ENCODE measurements at places on chromosomes 16 and 17.
A peak's percentile ranks its signal among the peaks of the same experiment; 100 is the strongest.

GRCh38 chr16:50315346-50315997 is 49.1 kb downstream of the ADCY7 start:
- DNase-seq, result no peak

DNA sequence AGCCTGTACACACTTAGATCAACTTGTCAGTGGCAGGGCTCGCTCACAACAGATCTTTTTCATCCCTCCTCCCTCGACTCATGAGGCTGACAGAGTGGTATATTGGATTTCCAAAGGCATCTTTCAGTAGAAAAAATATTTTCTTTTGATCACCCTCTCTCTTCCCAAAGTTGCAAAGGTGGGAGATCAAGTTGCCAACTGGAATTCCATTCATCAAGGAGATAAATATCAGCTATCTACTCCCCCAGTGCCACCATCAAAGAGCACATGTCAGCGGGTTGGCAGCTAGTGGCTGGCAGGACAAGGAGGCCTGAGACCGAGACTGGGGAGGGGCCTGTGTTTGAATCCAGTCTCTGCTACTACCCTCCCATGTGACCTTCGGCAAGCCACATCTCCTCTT is 539.7 kb upstream of the CDH11 start:
- no peak for DNase-seq

- no peak for DNase-seq
Observed at GRCh38 chr17:59387351-59388068, 56.1 kb downstream of the YPEL2 start.

DNA sequence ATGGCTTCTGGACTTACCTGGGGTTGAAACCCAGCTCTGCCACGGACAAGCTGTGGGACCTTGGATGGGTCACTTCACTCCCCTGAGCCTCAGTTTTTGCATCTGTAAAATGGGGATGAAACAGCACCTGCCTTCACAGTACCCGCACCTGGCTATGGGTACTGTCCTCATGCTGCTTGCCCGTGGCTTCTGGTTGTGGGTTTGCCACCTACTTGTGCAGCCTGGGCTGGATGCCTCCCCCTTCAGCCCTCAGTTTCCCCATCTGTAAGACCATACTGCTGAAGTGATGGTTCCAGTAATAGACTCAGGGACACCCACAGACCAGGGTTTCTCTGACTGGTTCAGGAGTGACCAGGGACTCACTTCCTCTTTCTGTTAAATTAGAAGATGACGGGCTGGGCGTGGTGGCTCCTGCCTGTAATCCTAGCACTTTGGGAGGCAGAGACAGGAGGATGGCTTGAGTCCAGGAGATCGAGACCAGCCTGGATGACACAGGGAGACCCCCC is 9.4 kb downstream of the GLIS2 start:
- DNase-seq, result no peak

GRCh38 chr17:3911271-3912053 is 4.8 kb downstream of the P2RX1 start:
- DNase-seq, result no peak

GRCh38 chr16:11252482-11252931 is 3.5 kb downstream of the SOCS1 start:
- DNase-seq, result no peak

DNA sequence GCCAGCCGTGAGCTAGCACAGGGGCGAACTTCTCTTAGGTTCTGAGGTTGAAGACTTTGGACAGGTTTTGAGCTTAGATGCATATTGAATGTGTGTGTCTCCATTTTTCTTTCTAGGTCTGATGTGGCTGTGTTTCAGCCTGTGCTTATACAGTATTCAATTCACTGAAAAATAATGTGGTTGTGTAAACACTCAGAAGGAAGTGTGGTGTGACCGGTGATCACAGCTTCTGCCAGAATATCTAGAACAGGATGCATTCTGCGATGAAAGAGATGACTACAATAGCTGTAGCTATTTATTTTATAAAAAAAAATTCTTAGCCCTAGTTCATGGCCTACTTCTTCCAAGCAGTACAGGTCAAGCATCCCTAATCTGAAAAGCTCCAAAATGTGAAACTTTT is 64.4 kb downstream of the MAP2K6 start:
- no peak for DNase-seq

- peak; percentile 73 for DNase-seq
Observed at GRCh38 chr16:86575754-86576557, 2.4 kb upstream of the FOXL1 start.

- DNase-seq, result no peak
Observed at GRCh38 chr16:82181461-82182185, 11.6 kb upstream of the MPHOSPH6 start.

DNA sequence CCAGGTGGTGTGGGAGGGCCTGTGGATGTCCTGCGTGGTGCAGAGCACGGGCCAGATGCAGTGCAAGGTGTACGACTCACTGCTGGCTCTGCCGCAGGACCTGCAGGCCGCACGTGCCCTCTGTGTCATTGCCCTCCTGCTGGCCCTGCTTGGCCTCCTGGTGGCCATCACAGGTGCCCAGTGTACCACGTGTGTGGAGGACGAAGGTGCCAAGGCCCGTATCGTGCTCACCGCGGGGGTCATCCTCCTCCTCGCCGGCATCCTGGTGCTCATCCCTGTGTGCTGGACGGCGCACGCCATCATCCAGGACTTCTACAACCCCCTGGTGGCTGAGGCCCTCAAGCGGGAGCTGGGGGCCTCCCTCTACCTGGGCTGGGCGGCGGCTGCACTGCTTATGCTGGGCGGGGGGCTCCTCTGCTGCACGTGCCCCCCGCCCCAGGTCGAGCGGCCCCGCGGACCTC is 798 bp downstream of the CLDN9 start:
- DNase-seq, result no peak

- no peak for DNase-seq
Observed at GRCh38 chr17:53792997-53793396, 29.7 kb upstream of the KIF2B start.

- DNase-seq, result no peak
Observed at GRCh38 chr16:49575346-49576172, 202.0 kb downstream of the C16orf78 start.

DNA sequence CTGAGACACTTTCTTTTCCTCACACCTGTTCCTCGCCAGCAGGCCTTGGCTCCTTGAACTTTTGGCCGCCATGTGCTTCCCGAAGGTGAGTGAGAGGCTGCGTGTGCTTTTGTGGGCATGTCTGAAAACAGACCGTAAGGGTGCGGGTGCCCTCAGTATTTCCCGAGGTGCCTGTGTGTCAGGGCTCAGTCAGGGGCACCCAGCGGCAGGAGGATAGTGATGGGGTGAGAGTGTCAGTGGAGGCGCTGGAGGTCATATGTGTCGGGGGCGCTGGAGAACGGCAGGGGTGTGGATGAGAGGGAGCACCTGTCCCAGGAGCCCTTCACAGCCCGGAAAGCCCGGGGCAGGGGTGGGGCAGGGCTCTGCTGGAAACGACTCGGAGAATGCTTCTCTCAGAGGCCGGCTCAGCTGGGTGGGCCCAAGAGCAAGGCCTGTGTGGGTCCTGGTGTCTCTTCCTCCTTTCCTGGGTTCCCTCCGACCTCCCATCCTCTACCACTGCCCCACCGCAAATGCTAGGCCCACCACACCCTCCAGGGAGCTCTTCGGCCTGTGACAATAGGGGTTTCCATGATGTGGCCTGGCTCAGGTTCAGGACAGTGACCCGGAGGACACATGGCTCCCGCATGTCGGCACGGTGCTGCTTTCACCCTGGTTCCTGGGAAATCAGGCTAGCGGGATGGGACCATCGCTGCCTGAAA is 451 bp downstream of the IL32 start:
- DNase-seq, result no peak

DNA sequence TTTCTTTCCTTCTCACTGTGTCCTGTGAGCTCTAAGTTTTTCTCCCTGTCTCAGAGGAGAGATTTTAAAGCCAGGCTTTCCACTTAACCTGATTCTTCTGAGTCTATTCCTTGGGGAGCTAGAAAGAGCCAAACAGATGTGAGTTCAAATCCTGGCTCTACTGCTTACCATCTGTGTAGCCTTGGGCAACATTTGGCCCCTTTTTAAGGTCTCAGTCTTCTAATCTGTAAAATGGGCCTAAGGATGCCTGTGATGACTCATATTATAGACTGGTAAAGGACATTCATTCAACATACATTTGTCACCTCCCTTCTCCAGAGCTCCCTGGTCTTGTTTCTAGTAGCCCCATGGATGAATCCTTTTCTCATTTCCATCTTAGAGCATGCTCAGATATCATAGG is 304.0 kb downstream of the SHISA9 start:
- DNase-seq, result no peak

DNA sequence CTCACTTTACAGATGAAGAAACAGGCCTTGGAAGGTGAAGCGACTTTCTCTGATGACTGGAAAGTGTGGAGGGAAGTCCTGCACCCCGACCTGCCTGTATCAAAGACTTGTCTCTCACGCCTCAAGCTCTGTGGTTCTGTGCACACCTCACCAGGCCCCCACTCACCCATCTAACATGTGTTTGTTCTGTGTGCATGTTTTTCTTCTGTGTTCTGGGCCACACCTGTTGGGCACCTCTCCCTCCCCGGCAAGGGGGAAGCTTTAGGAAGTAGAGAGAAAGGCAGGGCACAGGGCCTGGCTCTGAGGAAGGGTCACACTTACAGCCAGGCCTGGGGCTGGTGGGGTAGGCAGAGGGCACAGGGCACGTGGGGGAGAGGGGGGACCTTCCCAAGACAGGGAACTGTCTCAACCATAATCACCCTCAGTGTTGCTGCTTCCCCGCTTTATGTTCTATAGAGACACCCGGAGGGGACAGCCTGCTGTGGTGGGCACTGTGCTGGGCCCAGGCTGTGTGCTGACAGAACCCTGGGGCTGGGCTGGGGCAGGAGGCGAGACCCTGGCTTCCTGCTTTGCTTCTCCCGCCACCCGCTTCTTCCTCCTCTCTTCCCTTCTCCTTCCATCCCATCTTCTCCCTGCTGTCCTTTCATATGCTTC is 7.3 kb downstream of the RPRML start:
- no peak for DNase-seq

DNA sequence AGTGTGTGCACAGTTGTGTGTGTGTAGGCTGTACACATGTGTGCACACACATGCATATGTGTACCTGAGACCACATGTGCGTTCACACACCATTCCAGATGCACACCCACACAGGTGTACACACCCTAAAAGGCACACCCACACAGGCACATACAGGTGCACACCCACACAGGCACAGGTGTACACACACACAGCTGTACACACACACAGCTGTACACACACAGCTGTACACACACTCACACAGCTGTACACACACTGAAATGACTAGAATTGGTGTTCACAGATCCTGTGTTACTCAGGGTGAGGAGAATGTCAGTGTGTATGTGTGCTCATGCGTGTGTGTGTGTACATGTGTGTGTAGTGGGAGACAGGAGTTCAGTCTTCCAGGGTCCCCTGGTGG is 15.9 kb upstream of the DOC2B start:
- no peak for DNase-seq

GRCh38 chr17:81962499-81963441 is 1.8 kb upstream of the NOTUM start:
- no peak for DNase-seq

DNA sequence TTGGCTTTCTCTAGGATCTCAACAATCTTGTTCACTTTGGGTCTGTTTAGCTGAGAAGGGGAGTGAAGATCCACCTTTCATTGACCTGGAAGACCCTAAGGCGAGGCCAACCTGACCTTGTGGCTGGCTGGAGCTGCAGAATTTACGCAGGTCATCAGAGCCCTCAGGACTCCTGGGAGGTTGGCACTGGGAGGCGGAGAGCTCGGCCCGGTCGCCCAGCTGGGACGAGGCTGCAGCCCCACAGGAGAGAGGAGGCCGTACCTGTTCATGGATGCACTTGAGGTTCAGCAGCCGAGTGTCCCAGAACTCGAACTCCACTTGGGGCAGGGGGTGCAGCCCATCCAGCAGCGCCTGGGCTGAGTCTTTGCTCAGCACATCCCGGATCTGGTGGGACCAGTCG is 5.9 kb downstream of the DNAH17 start:
- no peak for DNase-seq

- peak; percentile 30 for DNase-seq
Observed at GRCh38 chr16:1300664-1301476, 8.6 kb upstream of the UBE2I start.

GRCh38 chr17:82222816-82223215 is 6.0 kb upstream of the SLC16A3 start:
- DNase-seq, result no peak
